ENCODE measurements at places on chromosomes 2 and 18.

- DNase-seq, result no peak
Measured at GRCh38 chr18:44786688-44787087, 106.0 kb downstream of the SETBP1 start.

DNA sequence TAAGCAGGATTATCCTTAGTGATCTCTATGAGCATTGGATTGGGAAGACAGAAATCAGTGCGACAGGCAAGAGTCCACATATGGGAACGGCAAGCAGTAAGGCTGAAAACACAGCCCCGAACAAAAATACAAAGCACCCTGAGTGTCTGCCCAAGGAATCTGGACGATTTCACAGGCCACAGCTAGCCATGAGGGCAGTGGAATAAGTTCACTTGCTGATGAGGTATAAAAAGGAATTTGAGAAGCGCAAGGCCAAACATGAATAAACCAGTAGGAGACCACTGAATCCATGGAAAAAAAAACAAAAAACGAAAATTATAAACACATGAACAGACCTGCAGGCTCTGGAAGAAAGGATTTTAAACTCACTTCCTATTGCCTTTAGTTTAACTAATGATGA is 24.3 kb downstream of the WDSUB1 start:
- no peak for DNase-seq

DNA sequence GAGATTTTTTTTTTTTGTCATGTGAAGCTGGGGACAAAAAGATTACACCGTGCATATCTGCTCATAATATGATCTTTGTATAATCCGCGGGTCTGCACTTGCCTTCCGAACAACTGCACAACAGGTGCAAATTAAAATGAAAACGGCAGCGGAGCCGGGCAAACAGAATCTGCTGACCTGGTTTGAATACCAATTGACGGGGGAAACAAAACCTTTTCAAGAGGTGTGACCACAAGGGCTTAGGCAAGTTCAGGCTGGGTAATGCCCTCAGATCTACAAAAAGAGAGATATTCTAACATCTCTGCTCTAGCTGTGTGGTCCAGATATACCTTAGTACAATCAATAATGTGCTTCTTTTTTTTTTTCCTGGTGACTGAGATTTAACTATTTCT is 88.5 kb downstream of the ZEB2 start:
- DNase-seq, result peak; percentile 39

DNA sequence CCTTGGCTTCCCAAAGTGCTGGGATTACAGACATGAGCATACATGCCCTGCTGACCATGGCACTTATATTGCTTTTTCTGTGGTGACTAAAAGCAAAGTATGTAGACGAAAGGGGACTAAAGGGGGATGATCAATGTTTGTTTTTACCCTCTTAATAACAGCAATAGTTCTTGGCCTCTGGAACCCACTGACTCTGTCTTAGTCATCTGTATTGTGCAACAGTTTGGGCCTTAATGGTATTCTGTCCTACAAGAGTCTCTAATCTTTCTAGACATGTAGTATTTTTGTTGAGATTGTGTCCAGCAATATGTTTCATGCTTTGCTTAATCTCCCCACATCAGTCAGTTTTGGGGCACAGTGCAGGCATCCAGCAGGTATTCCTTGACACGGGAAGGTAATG is 359.9 kb upstream of the FANCL start:
- DNase-seq, result no peak

GRCh38 chr18:33653231-33653630 is 75.2 kb downstream of the ASXL3 start:
- DNase-seq, result no peak

- DNase-seq, result no peak
Measured at GRCh38 chr2:223396993-223397392, 205.2 kb downstream of the SCG2 start.

GRCh38 chr2:104027321-104027720 is 826.6 kb upstream of the POU3F3 start:
- no peak for DNase-seq

DNA sequence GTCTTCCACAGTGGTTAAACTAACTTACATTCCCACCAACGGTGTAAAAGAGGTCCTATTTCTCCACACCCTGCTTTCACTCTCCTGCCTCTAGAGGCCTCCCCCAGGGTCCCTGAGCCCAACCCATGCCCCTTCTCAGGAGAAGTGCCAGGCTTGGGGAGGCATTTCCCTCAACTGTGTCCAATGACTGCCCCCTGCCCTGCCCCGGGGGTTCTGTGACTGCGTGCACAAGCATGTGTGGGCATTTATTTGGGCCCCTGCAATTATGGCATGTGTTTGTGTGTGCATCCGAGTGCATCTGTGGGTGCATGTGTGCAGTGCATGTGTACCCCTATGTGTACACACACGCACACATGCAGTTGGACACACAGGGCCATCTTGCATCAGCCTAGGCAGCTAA is 57.3 kb downstream of the INHBB start:
- no peak for DNase-seq

DNA sequence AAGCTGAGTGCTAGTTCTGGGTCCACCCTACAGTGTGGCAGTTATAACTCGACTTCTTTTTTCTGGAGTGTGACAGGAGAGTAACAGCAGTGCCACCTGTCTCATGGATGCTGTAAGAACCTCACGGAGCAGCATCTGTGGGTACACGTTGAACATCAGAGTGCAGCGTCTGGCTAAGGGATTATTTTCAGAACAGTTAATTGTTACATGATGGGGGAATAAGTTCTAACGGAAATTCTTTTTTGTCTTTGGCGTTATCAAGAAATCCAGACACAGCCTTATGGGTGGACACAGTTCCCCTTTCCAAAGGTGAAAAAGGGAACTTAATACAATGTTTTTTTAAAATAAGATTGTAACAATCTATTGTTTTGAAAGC is 28.3 kb upstream of the TOGARAM2 start:
- DNase-seq, result no peak

GRCh38 chr18:78899241-78899640 is 80.4 kb upstream of the SALL3 start:
- no peak for DNase-seq

DNA sequence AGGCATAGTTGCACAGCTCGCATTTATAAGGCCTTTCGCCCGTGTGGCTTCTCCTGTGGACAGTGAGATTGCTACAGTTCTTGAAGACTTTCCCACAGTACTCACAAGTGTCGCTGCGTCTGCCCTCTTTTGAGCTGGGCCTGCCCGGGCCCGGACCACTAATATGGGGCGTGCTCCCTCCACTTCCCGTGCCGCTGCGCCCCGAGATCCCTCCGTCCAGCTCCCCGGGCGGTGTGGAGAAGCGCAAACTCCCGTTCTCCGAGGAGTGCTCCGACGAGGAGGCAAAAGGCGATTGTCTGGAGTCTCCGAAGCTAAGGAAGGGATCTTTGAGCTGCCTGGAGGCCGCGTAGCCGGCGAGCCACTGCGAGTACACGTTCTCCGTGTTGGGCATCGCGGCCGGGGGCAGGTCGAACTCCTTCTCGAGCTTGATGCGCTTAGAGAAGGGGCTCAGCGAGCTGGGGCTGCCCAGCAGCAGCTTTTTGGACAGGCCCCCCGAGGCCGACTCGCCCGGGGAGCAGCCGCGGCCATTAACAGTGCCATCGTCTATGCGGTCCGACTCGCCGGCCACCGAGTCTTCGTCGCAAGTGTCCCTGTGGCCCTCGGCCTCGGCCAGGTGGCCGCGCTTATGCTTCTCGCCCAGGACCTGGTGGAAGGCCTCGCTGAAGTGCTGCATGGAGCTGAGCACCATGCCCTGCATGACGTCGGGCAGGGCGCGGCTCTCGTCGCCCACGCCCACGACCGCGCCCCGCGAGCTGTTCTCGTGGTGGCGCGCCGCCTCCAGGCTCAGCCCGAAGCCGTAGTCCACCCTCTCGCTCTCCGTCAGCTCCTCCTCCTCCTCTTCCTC is 92.7 kb downstream of the BCL11A start:
- DNase-seq, result no peak

DNA sequence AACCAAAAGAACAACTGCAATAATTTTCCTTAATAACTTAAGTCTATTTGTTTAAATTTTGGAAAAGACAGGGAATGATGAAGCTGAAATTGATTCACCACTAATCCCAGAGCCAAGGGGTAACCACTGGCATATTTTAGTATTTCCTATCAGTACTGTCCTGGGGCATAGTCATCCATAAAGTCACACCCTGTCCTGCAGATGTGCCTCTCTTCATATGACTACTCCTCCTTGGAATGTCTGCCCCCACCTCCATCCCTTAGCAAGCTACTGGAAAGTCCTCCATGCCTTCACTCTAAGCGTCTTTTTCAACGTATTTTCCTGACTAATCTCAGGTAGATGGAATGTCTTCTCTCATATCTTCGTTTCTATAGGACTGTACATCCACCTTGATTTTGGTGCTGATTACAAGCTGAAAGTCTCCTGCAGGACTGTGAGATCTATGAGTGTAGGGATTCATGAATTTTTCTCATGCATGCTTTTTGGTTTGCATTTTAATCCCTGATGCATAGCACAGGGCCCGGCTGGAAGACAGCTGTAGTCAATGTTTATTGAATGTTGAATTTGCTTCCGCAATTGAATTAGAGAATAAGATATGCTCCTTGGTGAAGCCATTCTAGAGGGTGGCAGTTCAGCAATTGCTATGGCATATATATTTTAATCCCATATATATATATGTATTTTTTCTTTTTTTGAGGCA is 85.6 kb downstream of the MOGAT1 start:
- no peak for DNase-seq

DNA sequence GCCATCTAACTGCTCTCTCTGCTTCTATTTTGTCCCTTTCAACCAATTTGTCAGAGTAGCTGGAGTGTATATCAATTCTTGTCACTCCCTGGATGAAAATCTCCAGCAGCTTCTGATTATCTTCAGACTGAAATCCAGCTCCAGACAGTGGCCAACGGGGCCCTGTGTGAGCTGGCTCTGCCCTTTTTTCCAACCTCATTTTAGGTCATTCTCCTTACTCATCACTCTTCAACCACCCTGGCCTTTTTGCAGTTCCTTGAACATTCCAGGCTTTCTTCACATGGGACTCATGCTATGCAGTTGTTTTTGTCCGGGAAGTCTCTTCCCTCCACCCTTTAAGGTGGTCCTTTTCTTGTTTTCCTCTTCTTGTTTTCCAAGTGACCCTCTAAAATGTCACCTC is 15.4 kb upstream of the FAP start:
- DNase-seq, result no peak

- no peak for DNase-seq
Measured at GRCh38 chr2:19865151-19865550, 36.6 kb downstream of the TTC32 start.

Data from CD4-positive, alpha-beta T cell treated with Interleukin-12 subunit alpha and Interleukin-12 subunit beta, for 1 hour (primary cell).